ENCODE measurements at places on chromosomes 1 and 21. TPM values are rescaled to one million over a fixed set of nuclear protein-coding genes. Genes with fewer than 3 reads are reported as not detected.

GRCh38 chr1:3521426-3521825 lies 67.0 kb downstream of the ARHGEF16 start:
- no peak for DNase-seq

DNA sequence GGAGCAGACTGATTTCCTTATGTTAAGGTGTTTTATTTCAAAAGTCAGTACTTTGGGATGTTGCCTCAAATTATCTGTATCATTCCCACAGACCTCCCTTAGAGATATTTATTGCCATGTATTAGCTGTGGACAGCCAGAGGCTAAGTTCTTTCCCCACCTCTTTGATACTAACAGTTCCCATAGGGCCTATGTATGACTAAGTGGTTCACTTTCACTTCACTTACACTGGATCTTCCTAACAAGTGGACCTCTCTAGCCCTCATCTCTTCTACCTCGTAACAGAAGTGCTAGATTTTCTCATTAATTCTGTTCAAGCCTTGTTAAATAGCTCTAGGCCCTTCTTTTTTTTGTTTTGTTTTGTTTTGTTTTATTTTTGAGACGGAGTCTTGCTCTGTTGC lies 6.2 kb downstream of the TRAF5 start:
- no peak for DNase-seq

The CHIA gene
- not detected for polyA plus RNA-seq

The CRNN gene
- polyA plus RNA-seq = not detected

The PRDM2 gene
- 7.8 TPM for polyA plus RNA-seq

The CFAP126 gene
- not detected for polyA plus RNA-seq

DNA sequence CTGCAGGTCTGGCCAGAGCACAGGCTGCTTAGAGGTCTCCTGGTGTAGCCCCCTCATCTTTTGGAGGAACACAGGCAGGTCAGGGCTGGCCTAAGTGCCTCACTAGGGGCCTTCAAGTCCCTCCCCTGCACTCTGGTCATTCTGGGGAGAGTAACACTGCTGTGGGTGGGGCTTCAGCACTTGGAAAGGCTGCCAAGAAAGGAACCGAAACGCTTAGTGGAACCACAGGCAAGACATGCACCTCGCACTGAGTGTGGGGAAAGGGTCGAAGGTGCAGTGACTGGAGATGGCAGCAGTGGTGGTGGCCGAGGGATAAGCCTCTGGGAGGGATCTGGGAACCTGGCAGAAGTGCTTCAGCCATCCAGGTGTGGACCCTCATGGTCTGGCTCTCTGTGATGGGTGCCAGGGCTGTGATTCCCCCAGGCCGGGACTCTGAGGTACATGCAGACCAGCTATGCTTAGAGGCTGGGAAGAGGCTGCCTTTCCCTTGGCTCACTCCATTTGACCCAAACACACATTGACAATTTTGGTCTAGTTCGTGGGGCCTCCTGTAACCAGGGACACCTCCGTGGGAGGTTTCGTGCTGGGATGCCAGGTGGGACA lies 182.9 kb upstream of the CSF3R start:
- DNase-seq = no peak

The PCAT6 gene
- polyA plus RNA-seq = 1.9 TPM

DNA sequence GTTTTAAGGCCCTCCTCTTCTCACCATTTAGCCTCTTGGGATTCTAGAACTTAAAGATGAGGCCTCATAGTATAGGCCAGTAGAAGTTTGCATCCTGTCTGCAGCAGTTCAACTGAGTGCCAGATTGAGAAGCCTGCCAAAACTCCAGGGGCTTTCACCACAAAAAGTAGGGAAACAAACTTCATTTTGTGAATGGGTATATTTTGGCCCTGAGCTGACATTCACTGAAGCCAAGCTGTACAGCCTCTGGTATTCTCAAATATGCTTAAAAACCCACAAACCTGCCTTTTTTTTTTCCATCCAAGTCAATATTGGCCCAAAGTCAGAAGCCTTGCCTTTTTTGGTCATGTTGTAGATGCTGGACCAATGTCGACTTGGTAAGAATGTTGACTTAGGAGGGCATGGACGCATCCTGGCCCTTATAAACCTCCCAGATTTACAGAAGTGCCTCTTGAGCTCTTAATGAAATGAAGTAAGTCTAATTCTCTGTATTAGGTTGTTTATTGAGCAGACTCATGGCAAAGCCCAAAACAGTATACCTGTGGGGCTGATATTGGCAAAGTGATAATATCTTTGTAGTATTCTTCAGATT lies 337.5 kb downstream of the CHRM3 start:
- no peak for DNase-seq

The CACNA1S gene
- polyA plus RNA-seq = not detected

- no peak for DNase-seq
Observed at GRCh38 chr21:42707207-42707830, 53.9 kb downstream of the PDE9A start.

DNA sequence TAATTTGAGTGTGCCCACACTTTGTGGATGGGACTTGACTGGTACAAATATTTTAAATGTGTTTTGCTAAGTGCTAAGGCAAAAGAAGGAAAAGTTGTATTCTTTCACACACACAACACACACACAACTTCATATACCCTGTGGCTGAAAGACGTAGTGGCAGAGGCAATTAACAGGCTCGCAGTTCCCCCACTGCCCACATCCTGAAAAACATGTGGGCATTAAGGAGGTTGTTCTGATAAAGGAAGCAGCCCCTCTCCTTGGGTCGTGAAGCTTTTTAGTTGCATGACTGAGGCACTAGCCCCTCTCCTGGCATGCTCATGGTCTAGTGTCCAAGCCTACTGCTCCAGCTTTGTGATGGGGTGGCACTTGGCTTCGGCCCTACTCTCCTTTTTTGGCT lies 14.3 kb upstream of the ADAM30 start:
- no peak for DNase-seq

DNA sequence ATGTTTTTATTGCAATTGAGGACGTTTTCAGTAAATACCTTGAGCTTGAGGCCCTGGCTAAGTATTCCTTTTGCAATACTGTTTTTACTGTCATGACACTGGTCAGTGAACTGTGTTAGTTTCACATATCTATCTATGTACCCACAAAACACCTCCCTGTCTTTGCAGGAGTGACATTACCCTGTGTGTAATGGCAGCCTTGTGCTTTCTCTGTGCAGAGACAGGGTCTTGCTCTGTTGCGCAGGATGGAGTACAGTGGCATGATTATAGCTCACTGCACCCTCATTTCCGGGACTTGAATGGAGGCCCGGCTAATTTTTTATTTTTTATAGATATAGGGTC lies 8.9 kb downstream of the YBX1 start:
- no peak for DNase-seq

DNA sequence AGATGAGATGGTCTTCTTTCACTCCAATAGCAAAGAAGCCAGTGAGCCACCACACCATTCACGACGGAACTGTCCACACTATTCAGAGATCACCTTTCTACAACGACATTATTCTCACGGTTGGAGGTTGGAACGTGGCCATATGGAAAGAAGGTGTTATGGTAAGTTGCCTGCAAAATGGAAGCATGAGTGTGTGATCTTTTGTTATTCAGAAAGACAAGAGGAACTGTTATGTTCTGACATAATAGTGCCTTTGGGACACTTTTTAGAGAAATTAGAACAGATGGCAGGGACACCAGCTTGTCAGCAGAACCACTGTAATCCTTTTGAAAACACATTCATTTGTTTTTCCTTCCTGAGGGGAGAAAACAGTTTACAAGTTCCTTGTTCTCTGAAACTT lies 75.8 kb upstream of the MCOLN3 start:
- DNase-seq = no peak

The E2F2 gene
- polyA plus RNA-seq = 3.4 TPM

- peak; percentile 73 for DNase-seq
Observed at GRCh38 chr1:36285443-36286101, 20.6 kb upstream of the SH3D21 start.

The B4GALT2 gene
- 35.8 TPM for polyA plus RNA-seq

The BGLAP gene
- 0.23 TPM for polyA plus RNA-seq

- no peak for DNase-seq
Observed at GRCh38 chr1:7561331-7561921, 209.7 kb upstream of the VAMP3 start.

DNA sequence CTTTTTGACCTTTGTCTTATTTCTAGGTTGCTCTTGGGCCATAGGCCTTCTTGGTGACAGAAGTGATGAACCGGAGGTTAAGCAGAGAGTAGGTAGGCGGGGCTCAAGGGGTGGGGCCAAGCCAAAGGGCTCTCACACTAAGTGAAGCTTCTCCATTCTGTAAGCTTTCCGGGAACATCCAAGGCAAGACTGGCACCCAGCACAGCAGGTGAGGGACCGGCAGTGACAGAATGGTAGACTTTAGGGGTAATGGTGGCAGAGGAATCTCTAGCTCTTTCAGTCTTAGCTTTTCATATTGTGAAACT lies at the start of gene TNFAIP8L2:
Gene TNFAIP8L2 (plus strand): TSS at position 135 of the 305 bp plus-strand sequence. CDS start 2,049 bp downstream, outside the sequence.
- no peak for DNase-seq

DNA sequence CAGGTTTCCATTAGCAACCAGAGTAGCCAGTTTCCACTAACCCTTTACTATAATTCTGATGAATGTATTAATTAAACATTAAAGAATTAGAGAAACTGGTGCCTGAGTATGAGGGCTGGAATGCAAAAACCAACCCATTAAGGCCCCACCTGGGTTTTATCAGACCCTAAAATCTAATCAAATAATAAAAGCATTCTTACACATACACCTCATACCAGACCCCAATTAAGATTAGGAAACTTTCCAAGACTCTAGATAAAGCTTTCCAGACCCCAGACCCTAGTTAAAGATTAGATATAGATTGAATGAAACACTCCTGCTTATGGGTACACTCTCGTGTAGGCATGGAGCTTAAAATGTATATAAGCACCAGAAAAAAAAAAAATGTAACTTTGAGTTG lies 581.3 kb upstream of the BEND5 start:
- DNase-seq = no peak

The PIGV gene
- polyA plus RNA-seq = 6.1 TPM

DNA sequence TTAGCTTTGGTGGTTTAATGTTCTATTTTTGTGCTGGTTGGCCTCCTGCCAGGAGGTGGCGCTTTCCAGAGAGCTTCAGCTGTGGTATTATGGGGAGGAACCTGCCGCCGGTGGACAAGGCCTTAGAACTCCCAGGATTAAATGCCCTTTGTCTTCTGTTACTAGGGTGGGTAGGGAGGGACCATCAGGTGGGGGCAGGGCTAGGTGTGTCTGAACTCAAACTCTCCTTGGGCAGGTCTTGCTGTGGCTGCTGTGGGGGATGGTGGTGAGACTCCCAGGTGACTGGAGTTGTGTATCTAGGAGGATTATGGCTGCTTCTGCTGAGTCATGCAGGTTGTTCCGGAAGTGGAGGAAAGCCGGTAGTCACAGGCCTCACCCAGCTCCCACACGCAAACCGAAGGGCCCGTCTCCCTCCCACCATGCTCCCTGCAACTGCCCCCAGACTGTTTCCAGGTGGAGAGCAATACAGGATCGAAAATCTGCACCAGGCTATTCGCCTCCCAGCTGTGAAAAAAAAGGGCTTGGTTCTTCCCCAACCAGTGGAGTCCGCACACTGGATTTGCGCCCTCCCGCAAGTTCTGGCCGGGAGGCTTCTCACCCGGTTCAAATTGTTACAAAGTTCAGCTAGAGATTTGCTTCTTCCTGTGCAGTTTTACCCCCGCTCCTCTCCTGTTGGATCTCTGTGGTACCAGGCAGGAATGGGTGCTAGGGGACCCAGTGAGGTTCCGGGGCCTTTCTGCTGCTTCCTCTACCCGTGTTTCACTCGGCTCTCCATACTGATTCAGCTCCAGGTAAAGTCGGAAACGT lies 220.5 kb downstream of the CENPF start:
- no peak for DNase-seq
